ENCODE measurements at places on chromosomes 1 and 21.

- peak overlapping the region; percentile 18 for H3K27ac ChIP-seq
- no peaks in the 10 kb centered on the region for H3K36me3 ChIP-seq
- H3K4me3 ChIP-seq = no peak overlapping the region
- no peaks in the 10 kb centered on the region for H3K27me3 ChIP-seq
- no peaks in the 10 kb centered on the region for H3K4me1 ChIP-seq
These were observed 292.7 kb downstream of the TPR start for GRCh38 chr1:186082235-186082937.

- H3K36me3 ChIP-seq = no peaks in the 10 kb centered on the region
- no peak for DNase-seq
- H3K4me1 ChIP-seq = peaks cover 6% of the 10 kb centered on the region
- H3K27ac ChIP-seq = no peak overlapping the region
These were observed 27.8 kb downstream of the UCK2 start for GRCh38 chr1:165855010-165855838.

DNA sequence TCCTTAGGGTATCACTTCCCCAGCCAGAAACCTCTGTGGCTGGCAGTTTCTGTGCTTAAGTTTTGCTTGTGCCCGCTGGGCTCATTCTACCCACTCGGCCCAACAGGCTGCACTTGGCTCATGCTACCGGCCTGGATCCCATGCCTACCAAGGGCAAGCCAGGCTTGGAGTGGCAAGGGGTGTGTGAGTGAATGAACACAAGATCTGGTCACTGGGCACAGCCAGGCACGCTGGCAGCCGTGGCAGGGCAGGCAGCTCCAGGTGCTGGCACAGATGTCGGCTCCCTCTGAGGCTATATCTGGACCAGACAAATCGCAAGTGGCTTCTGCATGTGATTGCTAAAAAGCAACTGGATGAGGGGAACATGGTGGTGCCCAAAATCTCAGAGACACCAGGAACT, 740.5 kb upstream of the B3GALT2 start:
- no peaks in the 10 kb centered on the region for H3K36me3 ChIP-seq
- no peak for DNase-seq
- H3K4me3 ChIP-seq = no peak overlapping the region
- no peaks in the 10 kb centered on the region for H3K4me1 ChIP-seq
- no peak overlapping the region for H3K27ac ChIP-seq

- no peak overlapping the region for H3K27ac ChIP-seq
- no peaks in the 10 kb centered on the region for H3K4me1 ChIP-seq
- DNase-seq = no peak
These were observed 114.7 kb downstream of the APP start for GRCh38 chr21:26055841-26056264.

Data from Peyer's patch (tissue), 4 donors.